ENCODE measurements at places on chromosomes 7 and 10. TPM values are rescaled to one million over a fixed set of nuclear protein-coding genes. Genes with fewer than 3 reads are reported as not detected.

- ATAC-seq: no peak
Measured at GRCh38 chr10:12423896-12424295, 74.5 kb downstream of the CAMK1D start.

DNA sequence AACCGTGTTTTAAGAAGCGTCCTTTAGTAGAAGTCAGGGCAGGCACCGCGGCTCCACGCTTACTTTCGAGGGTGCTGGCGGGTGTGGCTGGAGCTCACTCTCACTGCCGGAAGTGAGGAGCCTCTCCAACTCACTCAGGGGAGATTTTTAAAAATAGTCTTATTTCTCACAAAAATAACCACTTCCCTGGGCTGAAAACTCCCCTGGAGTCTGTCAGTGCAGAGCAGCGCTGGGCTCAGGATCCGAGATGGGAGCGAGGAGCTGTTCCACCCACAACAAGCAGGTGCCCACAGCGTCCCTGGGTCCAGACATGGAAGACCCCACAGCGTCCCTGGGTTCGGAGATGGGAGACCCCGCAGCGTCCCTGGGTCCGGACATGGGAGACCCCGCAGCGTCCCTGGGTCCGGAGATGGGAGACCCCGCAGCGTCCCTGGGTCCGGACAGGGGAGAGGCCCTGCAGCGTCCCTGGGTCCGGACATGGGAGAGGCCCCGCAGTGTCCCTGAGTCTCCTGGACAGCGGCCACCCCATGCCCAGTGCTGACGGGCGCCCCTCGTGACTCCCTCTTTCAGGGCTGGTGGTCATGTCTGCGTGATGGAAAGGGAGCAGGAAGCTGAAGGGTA lies 51.2 kb downstream of the VIPR2 start:
- no peak for ATAC-seq

PNLIPRP2 gene
- not detected for total RNA-seq

TMEM243 gene
- 14.5 TPM for total RNA-seq

CARD11 gene
- not detected for total RNA-seq

GRCh38 chr10:28714401-28715053 lies 37.2 kb downstream of the BAMBI start:
- no peak for ATAC-seq

DNA sequence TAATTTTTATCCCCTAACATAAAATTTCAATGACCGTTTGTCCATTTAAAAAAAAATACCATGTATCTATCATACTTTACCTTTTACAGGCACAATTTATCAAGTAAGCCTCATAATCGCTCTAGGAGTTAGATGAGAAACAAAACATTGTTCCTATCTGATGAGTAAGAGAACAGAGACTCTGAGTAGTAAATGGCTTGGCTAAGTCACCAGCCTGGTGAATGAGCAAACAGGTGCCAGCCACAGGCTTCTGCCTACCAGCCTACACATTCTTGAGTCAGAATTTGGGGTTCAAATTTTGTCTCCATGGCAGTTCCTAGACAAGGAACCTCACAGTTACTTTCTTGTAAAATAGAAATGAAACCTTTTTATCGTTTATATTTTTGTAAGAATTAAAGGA lies 235.4 kb downstream of the HGF start:
- no peak for ATAC-seq

EXOC6 gene
- 2.0 TPM for total RNA-seq

DNA sequence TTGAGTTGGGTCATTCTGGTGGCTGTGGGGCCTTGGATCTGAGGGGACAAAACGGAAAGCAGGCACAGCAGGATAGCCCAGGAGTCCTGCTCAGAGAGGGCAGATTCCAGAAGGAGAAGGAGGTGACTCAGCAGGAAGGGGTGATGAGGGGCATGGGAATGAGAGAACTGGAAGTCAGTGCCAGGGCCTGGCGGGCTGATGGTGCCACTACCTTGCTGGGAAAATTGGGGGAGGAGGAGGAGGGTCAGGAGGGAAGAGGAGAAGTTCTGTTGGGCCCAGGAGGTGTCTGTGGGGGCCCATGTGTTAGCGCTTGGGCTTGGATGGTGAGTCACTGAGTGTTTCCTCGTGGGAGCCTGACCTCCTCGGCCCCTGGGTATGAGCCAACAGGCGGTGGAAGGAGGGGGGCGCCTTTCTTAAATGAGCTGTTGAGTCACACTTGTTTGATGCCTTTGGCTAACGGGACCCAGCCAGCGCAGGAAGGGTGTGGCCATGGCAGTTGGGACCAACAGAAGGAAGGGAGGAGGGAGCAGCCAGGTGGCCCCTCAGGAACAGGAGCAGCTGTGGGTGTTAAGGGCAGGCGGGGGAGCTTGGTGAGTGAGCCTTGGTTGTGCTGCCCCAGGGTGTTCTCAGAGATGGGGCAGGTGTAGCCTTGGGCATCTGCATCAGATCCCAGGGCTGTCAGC lies 130.0 kb upstream of the BTBD16 start:
- ATAC-seq: peak; percentile 59

RBP3 gene
- 0.24 TPM for total RNA-seq

GRCh38 chr10:17747883-17748550 lies 4.0 kb upstream of the TMEM236 start:
- ATAC-seq: no peak

DNA sequence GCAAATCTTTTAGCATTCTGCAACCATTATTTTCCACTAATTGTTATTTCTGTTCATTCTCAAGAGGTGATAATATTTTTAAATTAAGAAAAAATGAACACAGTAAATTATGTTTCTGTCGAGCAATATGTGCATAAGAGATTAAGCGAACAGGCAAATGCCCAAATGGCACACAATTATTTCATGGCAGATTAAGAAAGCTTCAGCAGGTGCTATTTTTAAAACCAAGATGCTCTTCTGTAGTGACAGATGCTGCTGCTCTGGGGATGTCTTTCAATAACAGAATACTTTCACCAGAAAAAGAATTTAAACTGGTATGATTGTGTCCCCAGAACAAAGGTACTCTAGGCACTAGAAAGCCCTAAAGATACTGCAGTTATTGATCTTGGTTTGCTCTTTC lies 412.7 kb upstream of the SORCS1 start:
- ATAC-seq: no peak

DNA sequence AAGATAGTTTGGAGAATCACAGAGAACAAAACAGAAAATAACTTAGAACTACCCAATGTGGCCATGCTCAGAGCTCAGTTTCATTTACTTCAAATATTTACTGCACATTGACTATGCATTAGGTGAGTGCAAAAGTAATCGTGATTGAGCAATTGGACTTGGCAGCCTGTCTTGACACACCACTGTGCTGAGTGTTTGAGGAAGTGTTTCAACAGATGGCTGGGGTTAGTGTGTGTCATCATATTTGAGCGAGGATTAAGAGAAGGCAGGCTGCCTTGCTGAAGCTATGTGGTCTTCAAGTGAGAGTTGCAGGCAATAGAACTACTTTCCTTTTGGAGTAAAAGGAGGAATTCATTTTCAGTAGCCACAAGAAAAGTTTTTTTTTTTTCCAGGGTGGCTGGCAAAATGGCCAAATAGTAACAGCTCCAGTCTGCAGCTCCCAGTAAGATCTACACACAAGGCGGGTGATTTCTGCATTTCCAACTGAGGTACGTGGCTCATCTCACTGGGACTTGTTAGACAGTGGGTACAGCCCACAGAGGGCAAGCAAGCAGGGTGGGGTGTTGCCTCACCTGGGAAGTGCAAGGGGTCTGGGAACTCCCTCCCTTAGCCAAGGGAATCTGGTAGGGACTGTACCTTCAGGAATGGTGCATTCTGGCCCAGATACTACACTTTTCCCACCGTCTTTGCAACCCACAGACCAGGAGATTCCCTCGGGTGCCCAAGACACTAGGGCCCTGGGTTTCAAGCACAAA lies 37.6 kb downstream of the AKR1C4 start:
- no peak for ATAC-seq

- no peak for ATAC-seq
Measured at GRCh38 chr7:81206217-81206616, 287.4 kb upstream of the SEMA3C start.

GRCh38 chr10:7593905-7594304 lies 72.9 kb downstream of the ITIH5 start:
- no peak for ATAC-seq
